NCI-H526 treated with DMSO at 0.1 percent for 48 hours (cell line): ENCODE measurements at places on chromosomes 1 and 21.

DNA sequence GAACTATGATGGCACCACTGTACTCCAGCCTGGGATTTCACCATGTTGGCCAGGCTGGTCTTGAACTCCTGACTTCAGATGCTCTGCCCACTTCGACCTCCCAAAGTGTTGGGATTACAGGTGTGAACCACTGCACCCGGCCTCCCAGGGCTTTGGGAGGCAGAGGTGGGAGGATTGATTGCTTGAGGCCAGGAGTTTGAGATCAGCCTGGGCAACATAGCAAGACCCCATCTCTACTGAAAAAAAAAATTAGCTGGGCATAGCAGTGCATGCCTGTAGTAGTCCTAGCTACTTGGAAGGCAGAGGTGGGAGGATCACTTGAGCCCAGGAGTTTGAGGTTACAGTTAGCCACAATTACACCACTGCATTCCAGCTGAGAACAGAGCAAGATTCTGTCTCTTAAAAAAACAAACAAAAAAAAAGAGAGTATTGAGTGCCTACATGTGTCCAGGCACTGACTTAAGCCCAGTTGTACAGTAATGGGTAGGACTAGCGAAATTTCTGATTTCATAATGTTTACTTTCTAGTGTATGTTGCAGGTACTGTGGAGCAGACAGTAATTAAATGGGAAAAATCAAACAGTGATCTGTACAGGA, 4.2 kb downstream of the MANEAL start:
- no peak for DNase-seq

DNA sequence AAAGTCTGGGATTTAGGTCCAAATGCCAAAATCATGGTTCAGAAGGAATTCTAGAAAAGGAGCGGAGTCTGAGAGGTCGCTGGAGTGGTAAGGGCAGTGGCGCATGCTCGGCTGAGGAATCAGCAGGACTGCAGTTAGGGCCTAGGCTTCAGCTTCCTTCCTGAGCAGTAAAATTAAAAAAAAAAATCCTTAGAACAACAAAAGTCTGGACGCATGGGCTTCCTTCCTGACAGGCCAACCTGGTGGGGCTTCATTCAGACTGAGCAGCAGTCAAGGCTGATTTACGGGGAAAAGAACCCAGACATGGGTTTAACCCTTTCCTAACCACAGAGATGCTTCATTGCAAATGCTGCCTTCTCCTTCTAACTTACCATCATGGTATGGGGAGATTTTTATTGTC, 17.1 kb downstream of the RNF220 start:
- peak; percentile 61 for DNase-seq

GRCh38 chr1:52461821-52462220, 57.4 kb downstream of the PRPF38A start:
- DNase-seq, result no peak

DNA sequence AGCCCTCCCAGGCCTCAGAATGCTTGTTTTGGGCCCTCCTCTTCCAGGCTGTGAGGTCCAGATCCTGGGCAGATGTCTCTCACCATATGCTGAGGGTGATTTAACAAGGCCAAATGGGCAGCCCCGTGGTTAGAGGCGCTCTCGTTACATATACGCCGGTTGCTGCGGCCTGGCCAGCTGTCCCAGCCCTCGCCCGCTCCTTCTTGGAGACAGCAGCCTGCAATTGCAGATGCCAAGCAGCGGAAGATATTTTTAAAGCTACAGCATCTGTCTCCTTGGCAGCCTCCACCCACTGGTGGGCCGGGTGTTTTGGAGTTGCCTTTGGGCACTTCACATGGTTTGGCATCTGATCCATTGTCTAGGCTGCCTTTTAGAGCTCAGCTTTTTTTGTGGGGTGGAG, 178.8 kb upstream of the NFIA start:
- no peak for DNase-seq

DNA sequence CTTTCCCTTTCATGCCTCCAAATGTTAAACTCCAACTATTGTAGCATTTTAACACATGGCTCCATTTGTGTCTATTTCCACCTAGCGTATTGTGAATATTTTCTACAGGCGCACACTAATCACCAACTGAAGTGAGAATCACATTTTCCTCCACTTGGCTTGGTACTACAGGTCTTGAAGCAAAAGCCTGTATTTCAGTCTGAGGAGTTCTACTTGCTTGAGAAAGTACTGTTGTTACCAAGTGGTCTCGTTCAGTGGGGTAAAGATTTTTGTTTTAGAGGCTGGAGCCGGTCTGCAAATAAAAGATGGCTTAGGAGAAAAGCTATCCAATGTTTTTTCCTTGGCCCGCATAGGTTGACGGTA, 550 bp upstream of the PTBP2 start:
- no peak for DNase-seq

DNA sequence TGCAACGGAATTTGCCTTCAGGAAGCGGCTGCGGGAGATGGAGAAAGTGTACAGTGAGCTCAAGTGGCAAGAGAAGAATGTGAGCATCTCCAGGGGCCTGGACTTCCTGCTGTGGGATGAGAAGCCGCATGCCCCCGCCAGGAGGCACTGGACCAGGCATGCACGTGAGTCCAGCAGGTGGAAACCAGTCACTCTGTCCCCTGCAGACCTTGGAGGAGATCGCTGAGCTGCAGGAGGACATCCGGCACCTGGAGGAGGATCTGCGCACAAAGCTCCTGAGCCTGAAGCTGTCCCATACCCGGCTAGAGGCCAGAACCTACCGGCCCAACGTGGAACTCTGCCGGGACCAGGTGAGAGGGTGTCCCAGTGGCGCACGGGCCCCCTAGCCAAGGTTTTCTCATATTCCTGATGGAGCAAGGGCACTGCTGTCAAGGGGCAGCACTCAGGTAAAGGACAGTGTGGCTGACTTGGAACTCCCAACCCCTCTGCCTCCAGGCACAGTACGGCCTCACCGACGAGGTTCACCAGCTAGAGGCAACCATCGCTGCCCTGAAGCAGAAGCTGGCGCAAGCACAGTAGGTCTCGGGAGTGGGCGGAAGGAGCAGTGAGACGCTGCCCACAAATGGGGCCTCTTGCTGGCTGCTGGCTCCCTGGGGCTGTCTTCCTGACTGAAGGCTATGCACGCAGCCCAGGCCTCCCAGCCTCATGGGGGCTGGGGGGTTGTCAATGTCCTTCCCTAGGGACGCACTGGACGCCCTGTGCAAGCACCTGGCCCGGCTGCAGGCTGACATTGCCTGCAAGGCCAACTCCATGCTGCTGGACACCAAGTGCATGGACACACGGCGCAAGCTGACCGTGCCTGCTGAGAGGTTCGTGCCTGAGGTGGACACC, 1.2 kb upstream of the ADPRS start:
- DNase-seq, result no peak

- DNase-seq, result no peak
These were observed 25.2 kb downstream of the NVL start for GRCh38 chr1:224304767-224305166.

- DNase-seq, result no peak
These were observed 61.5 kb downstream of the PACC1 start for GRCh38 chr1:212353181-212353580.

DNA sequence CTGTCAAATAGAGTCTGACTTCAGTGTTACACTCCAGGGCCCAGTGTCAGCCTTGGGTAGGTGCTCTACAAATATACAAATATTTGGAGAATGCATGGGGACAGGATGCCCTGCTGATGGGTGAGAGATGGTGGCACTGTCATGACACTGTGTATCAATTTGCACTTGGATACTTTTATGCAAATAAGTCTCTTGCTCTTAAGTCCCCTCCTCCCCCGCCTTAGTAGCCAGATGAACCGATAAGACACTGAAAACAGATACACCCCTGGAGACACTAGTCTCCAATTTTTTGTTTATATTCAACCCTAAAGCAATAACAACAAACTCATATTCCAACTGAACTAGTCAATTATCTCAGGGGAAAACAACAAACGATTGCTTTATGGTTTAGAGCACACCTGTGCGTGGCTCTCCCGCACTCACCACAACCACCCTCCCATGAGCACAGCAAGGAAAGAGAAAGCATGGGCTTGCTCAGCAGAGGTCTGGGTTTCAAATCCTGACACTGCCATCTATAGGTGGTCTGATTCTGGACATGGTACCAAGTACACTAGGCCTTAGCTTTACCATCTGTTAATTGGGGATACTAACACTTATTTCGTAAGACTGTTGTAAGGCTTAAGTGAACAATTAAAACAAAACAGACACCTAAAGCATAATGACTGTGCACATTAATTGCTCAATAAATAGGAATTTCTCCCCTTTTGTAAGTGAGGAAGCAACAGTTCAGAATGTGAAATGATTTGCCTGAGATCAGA, 50.3 kb downstream of the HIVEP3 start:
- DNase-seq, result peak; percentile 98

- DNase-seq, result no peak
These were observed 89.7 kb upstream of the RGS1 start for GRCh38 chr1:192485692-192486436.
